ENCODE measurements at places on chromosomes 13 and 19. TPM values are rescaled to one million over a fixed set of nuclear protein-coding genes. Genes with fewer than 3 reads are reported as not detected.

The ZNF737 gene
- 8.3 TPM for total RNA-seq

The ACP5 gene
- total RNA-seq, result 0.34 TPM

The ZNF850 gene
- 4.6 TPM for total RNA-seq

The CBY2 gene
- under 0.01 TPM for total RNA-seq

The MEDAG gene
- 66.5 TPM for total RNA-seq

The DCT gene
- not detected for total RNA-seq

The ZNF493 gene
- total RNA-seq, result 19.9 TPM

The ZMYM2 gene
- total RNA-seq, result 53.7 TPM

The ADGRE3 gene
- not detected for total RNA-seq

The SLITRK5 gene
- not detected for total RNA-seq

The PRR36 gene
- not detected for total RNA-seq

The ZNF235 gene
- total RNA-seq, result 8.2 TPM

The ERICH6B gene
- not detected for total RNA-seq

The ZNF45 gene
- 16.3 TPM for total RNA-seq
